ENCODE measurements at places on chromosomes 5 and 9. TPM values are rescaled to one million over a fixed set of nuclear protein-coding genes. Genes with fewer than 3 reads are reported as not detected.

UTP15 gene
- 26.2 TPM for total RNA-seq

TTC23L gene
- not detected for total RNA-seq

SYK gene
- total RNA-seq: not detected

PCDHAC2 gene
- total RNA-seq: not detected

DIPK1B gene
- total RNA-seq: not detected

N4BP3 gene
- 0.32 TPM for total RNA-seq

PTPRD gene
- total RNA-seq: not detected

SLC36A2 gene
- total RNA-seq: not detected

CCL27 gene
- not detected for total RNA-seq

AQP7 gene
- not detected for total RNA-seq

VLDLR gene
- total RNA-seq: 28.7 TPM

LMX1B gene
- total RNA-seq: not detected

SPATA31C2 gene
- not detected for total RNA-seq

DMRT3 gene
- not detected for total RNA-seq

FAM219A gene
- total RNA-seq: 12.3 TPM

NTNG2 gene
- total RNA-seq: 2.5 TPM

CTXN3 gene
- not detected for total RNA-seq

DMXL1 gene
- 55.0 TPM for total RNA-seq

SFXN1 gene
- total RNA-seq: 73.0 TPM

TEX10 gene
- 28.3 TPM for total RNA-seq

FRRS1L gene
- total RNA-seq: not detected

SLC9A3 gene
- 1.7 TPM for total RNA-seq

NIM1K gene
- 0.63 TPM for total RNA-seq

KIF4B gene
- not detected for total RNA-seq

CDKN2B gene
- 10.6 TPM for total RNA-seq

NMRK1 gene
- 14.4 TPM for total RNA-seq

SEMA6A gene
- not detected for total RNA-seq

SHB gene
- 9.9 TPM for total RNA-seq

GABRP gene
- total RNA-seq: not detected

OBP2B gene
- total RNA-seq: not detected

ATP10B gene
- total RNA-seq: not detected

FOXD4L3 gene
- not detected for total RNA-seq

MLANA gene
- not detected for total RNA-seq

CCDC192 gene
- not detected for total RNA-seq

SIT1 gene
- total RNA-seq: not detected

REEP2 gene
- 4.4 TPM for total RNA-seq

CRHBP gene
- not detected for total RNA-seq

AIF1L gene
- total RNA-seq: not detected

NR5A1 gene
- not detected for total RNA-seq

HMMR gene
- 13.9 TPM for total RNA-seq

CDH6 gene
- 7.2 TPM for total RNA-seq

FGF1 gene
- total RNA-seq: 13.8 TPM

GFI1B gene
- not detected for total RNA-seq

SPINK4 gene
- total RNA-seq: not detected

RGS7BP gene
- 0.11 TPM for total RNA-seq
